Motor neuron (in vitro differentiated cells): ENCODE measurements at places on chromosomes 12 and 14. TPM values are rescaled to one million over a fixed set of nuclear protein-coding genes. Genes with fewer than 3 reads are reported as not detected.

DNA sequence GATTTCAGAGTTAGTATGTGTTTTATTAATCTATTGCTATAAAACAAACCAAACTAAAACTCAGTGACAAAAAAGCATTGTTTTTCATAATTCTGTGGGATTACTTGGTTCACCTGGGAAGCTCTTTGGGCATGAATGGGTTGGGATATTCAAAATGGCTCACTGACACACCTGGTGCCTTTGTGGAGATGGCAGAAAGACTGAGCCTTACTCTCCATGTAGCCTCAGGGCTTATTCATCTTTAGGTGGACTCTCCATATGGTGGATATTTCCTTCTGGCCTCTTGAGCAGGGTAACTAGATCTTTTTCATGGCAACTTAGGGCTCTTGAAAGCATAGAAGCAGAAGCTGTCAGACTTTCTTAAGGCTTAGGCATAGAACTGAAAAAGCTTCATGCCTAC is 1102.8 kb upstream of the SEL1L start:
- no peak for ATAC-seq

- ATAC-seq: no peak
Observed at GRCh38 chr14:72738161-72738611, 155.7 kb downstream of the DPF3 start.

- no peak for ATAC-seq
Observed at GRCh38 chr12:121713257-121713777, 765 bp downstream of the TMEM120B start.

GRCh38 chr12:75727577-75727976 is 216.2 kb upstream of the KRR1 start:
- ATAC-seq: no peak

The NRXN3 gene
- 16.5 and 17.1 TPM in 2 replicates for total RNA-seq

The DPPA3 gene
- total RNA-seq: not detected in 2 replicates

- no peak for ATAC-seq
Observed at GRCh38 chr14:99333841-99334635, 62.0 kb upstream of the BCL11B start.

DNA sequence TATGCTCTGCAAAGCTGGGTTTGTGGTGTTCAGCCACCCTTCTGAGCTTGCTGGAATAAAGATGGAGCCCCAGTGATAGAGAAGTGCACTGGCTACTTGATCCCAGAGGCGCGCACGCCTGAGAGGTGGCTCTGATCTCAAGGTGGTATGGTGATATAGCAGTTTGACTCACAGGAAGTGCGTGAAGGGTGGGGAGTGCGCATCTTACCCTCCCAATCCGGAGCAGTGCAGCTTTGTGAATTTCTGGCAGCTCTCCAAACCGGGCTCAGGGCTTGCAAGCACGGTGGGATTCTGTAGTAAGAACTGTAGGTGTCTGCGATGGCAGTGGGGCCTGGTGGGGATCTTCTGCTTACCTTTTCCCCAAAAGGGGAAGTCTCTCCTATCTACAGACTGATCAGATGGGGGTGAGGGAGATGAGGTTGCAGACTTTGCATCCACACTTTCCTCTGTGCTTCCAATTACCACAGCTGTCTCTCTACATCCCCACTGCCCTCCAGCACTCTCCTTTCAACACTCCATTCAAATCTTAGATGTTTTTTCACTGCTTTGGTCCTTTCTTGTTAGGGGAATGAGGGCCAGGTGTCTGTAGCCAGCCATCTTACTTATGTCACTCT is 197.4 kb upstream of the SLC38A2 start:
- ATAC-seq: no peak

DNA sequence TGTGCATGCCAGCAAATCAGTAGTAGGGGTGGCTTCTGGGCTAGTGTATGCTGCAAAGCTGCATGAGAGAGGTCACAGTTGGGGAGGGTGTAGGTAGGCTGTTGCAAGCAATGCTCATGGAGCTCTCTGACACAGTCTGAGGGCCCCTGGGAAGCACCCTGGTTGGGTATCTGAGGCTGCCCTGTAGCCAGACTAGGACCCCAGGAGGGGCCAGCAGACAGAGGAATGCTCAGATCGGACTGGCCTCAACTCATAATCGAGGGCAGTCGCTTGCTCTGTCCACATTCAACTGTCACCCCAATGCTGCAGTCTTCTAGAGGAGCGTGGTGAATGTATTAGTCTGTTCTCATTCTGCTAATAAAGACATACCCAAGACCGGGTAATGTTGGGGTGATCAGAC is 204.0 kb upstream of the ALG10 start:
- no peak for ATAC-seq
